Right renal pelvis (tissue), 4 donors: ENCODE measurements at places on chromosomes 4 and X. TPM values are rescaled to one million over a fixed set of nuclear protein-coding genes. Genes with fewer than 3 reads are reported as not detected.

GRCh38 chr4:40003986-40004385, 26.3 kb upstream of the PDS5A start:
- DNase-seq = no peak

DNA sequence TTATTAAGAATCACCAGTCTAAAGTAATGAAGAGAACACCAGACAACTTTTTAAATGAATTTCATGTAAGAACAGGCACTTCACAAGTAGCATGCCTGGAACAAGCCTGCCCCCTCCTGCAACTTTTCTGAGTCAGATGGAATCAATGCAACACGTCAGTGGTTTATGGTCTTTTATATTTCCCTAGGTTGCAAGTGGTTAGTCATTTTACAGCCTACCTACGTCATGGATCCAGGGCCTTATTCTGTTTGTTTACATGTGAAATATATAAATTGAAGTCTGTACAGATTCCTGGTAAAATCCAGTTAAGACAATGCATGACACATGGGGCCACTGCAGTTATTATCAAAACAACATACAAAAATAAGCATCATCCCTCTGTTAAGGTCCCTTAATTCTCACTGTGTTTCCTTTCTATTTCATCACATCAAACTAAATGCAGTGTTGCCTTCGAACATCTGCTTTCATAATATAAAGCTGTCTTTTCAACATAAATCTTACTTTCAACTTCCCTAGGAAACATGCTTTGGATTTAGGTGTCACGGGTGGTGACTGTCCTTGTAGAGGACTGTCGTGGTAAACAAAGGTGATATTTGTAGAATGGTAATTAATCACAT, 309.3 kb downstream of the FRMPD4 start:
- no peak for DNase-seq

DNA sequence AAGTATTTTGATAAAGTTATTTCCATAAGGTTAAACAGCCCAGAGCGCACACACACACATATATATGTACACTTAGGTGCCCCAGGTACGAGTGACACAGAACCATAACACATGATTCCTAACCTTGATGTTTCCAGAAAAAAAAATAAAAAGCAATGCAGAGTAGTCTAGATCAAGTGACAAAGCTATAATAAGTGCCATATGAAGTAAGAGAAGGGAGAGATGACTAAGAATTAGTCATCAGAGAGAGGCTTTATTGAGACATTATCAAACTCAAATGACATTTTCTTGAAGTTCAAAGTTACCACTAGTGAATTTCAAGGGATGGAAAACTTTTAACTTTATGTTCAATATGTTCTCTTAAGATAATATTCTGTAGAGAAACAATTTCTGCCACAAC, 215.0 kb downstream of the HTR2C start:
- no peak for DNase-seq

GRCh38 chr4:83150653-83151330, 36.3 kb upstream of the PLAC8 start:
- DNase-seq = no peak

- DNase-seq = no peak
Observed at GRCh38 chr4:113625902-113626301, 135.6 kb downstream of the CAMK2D start.

DNA sequence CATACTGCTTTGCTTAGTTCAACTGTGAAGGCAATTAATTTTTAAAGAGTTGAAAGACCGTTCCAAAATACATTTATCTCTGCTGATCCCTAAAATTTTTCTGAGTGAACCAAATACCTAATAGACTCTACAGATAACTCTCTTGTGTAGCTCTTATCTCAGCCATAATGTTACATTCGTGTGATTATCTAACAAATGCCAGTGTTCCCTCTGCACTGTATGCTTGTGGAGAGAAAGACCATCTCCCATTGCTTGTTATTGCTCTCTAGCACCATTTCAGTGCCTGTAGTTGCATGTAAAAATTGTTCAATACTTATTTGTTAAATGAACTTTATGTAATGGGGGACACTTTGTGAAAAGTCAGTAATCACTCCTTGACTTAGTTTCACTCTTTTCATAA, 81.3 kb upstream of the ATOH1 start:
- no peak for DNase-seq

- DNase-seq = no peak
Observed at GRCh38 chr4:2385516-2385915, 32.9 kb downstream of the ZFYVE28 start.

GRCh38 chr4:81470456-81471297, 1.0 kb downstream of the RASGEF1B start:
- DNase-seq = peak; percentile 43

The MID2 gene
- 11.0 TPM for polyA plus RNA-seq

The CACNA1F gene
- 0.16 TPM for polyA plus RNA-seq
